ENCODE measurements at places on chromosomes 2 and 18.

GRCh38 chr2:169667583-169667982 lies 26.6 kb downstream of the CFAP210 start:
- DNase-seq = no peak

- DNase-seq = no peak
These were observed 11.9 kb downstream of the NPAS2 start for GRCh38 chr2:100831831-100832230.

- DNase-seq = no peak
These were observed 188.9 kb upstream of the ITGA4 start for GRCh38 chr2:181268174-181268867.

- no peak for DNase-seq
These were observed 450.8 kb downstream of the EIPR1 start for GRCh38 chr2:2926858-2927175.

Data from activated CD8-positive, alpha-beta T cell treated with anti-CD3 and anti-CD28 coated beads, Interleukin-2, amount 10 ng/mL, durations not matched to agents 7 days and 5 days (primary cell).